Keratinocyte (primary cell): ENCODE measurements at places on chromosomes 11 and 22. TPM values are rescaled to one million over a fixed set of nuclear protein-coding genes. Genes with fewer than 3 reads are reported as not detected.

- no peaks in the 10 kb centered on the region for H3K27me3 ChIP-seq
- H3K36me3 ChIP-seq, result no peaks in the 10 kb centered on the region
- no peaks in the 10 kb centered on the region for H3K4me1 ChIP-seq
- no peak overlapping the region for H3K4me3 ChIP-seq
- DNase-seq, result no peak
These were observed 1074.3 kb upstream of the TENM4 start for GRCh38 chr11:80515097-80515496.

DNA sequence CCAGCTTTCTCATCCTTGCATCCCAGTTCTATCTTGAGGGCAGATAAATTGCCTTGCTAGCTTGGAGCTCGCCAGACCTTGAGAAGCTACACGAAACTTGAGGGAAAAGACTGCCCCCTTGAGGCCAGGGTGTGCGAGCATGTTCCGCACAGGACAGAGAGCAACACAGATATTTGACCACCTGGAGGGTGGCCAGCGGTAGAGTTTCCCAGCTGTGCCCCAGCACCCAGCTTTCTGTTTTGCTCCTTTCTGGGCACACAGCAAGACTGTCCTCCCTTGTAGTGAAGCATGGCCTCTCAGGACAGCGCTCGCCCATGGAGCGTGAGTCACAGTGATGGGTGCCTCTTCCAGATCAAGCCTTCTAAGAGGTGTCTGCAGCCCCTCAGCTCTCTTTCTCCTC is 23.5 kb downstream of the SPATA19 start:
- no peak overlapping the region for H3K27ac ChIP-seq
- no peaks in the 10 kb centered on the region for H3K27me3 ChIP-seq
- no peak overlapping the region for H3K4me3 ChIP-seq
- no peaks in the 10 kb centered on the region for H3K36me3 ChIP-seq
- no peaks in the 10 kb centered on the region for H3K4me1 ChIP-seq
- DNase-seq, result no peak

GRCh38 chr11:104333977-104334376 is 170.0 kb upstream of the PDGFD start:
- H3K27ac ChIP-seq, result no peak overlapping the region
- H3K36me3 ChIP-seq, result no peaks in the 10 kb centered on the region
- DNase-seq, result no peak
- peaks cover 8% of the 10 kb centered on the region for H3K4me1 ChIP-seq

DNA sequence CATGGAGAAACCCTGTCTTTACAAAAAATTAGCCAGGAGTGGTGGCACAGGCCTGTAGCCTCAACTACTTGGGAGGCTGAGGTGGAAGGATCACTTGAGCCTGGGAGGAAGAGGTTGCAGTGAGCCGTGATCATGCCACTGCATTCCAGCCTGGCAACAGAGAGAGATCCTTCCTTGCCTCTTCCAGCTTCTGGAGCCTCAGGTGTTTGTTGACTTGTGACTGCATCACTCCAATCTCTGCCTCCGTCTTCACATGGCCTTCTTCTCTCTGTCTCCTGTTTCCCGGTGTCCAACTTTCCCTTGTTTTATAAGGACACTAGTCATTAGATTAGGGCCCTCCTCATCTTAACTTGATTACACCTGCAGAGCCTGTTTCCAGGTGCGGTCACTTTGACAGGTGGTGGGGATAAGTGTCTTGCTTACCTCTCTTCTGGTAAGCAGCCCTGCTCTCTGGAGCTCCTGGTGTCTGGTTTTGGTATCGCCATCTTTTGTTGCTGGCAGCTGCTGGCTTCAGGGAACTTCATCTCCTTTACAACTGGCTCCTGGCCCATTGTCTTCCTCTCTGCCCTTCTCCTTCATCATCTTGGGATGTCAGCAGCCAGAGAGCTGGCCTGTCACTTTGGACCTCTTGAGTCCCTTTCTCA is 8.2 kb upstream of the USP2 start:
- no peaks in the 10 kb centered on the region for H3K27me3 ChIP-seq
- H3K27ac ChIP-seq, result no peak overlapping the region
- DNase-seq, result no peak
- H3K36me3 ChIP-seq, result no peaks in the 10 kb centered on the region
- no peaks in the 10 kb centered on the region for H3K4me1 ChIP-seq

GRCh38 chr11:112558691-112559090 is 298.0 kb upstream of the PLET1 start:
- no peak overlapping the region for H3K4me3 ChIP-seq
- H3K36me3 ChIP-seq, result no peaks in the 10 kb centered on the region
- no peaks in the 10 kb centered on the region for H3K27me3 ChIP-seq

SMTNL1 gene
- polyA plus RNA-seq, result not detected in 3 replicates

GRCh38 chr22:17772249-17772957 is 1.9 kb downstream of the BID start:
- no peaks in the 10 kb centered on the region for H3K36me3 ChIP-seq
- H3K27ac ChIP-seq, result no peak overlapping the region
- no peak overlapping the region for H3K4me3 ChIP-seq

DNA sequence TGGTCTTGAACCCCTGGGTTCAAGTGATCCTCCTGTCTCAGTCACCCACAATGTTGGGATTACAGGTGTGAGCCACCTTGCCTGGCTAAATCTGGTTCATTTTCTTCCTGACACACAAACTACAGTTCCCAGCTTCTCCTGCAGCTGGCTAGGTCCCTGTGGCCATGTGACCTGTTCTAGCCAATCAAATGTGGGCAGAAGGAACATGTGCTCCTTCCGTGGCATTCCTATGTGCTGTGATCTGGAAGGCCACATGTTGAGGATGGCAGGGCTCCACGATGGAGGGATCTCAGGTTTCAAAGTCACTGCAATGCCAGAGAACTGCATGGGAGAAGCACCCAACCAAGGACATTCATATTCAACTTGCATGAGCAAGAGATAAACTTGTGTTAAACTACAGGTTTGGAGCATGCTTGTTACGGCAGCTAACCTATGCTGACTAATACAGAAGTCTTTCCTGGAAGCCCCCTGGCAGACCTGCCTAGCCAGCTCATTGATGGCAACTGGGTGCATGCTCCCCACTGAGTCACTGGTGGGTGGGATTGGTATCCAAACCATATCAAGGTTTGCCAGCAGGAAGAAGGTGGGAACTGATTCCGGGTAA is 86.0 kb downstream of the RPS6KA4 start:
- no peak for DNase-seq
- peaks cover 2% of the 10 kb centered on the region for H3K27me3 ChIP-seq
- no peaks in the 10 kb centered on the region for H3K36me3 ChIP-seq
- H3K4me3 ChIP-seq, result no peak overlapping the region

GRCh38 chr11:35354644-35355043 is 64.7 kb downstream of the SLC1A2 start:
- no peak for DNase-seq
- H3K36me3 ChIP-seq, result no peaks in the 10 kb centered on the region
- no peak overlapping the region for H3K27ac ChIP-seq
- peaks cover 15% of the 10 kb centered on the region for H3K4me1 ChIP-seq
- H3K27me3 ChIP-seq, result no peaks in the 10 kb centered on the region

DNA sequence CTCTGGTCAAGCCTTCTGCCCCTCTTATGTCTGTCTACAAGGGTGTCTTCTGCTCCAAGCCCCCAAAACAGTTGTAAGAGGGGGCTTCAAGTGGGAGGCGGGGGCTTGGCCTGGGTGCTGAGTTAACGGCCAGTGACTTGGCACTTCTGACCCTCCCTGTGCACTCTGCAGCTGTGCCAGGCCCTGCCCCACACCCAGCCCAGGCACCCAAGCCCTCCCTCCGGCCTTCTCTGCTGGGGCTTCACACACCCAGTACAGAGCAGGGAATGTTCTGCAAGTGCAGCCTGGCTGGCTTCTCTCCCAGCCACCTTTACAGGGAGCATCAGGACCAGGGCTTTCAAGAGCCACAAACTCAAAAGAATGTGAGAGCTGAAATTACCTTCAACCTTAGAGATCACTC is 3.8 kb downstream of the TMEM121B start:
- no peaks in the 10 kb centered on the region for H3K4me1 ChIP-seq
- H3K36me3 ChIP-seq, result no peaks in the 10 kb centered on the region
- DNase-seq, result no peak
- no peak overlapping the region for H3K4me3 ChIP-seq
- peaks cover 44% of the 10 kb centered on the region for H3K27me3 ChIP-seq

- no peaks in the 10 kb centered on the region for H3K4me1 ChIP-seq
- no peak overlapping the region for H3K4me3 ChIP-seq
- H3K27me3 ChIP-seq, result no peaks in the 10 kb centered on the region
- no peak for DNase-seq
- no peaks in the 10 kb centered on the region for H3K36me3 ChIP-seq
- H3K27ac ChIP-seq, result no peak overlapping the region
These were observed 42.6 kb downstream of the MRPL48 start for GRCh38 chr11:73830261-73830660.

- H3K27me3 ChIP-seq, result peaks cover 18% of the 10 kb centered on the region
- no peaks in the 10 kb centered on the region for H3K36me3 ChIP-seq
- no peak overlapping the region for H3K27ac ChIP-seq
- H3K4me1 ChIP-seq, result peaks cover 8% of the 10 kb centered on the region
- DNase-seq, result no peak
These were observed 241.1 kb downstream of the GRIK4 start for GRCh38 chr11:120752668-120753067.

DNA sequence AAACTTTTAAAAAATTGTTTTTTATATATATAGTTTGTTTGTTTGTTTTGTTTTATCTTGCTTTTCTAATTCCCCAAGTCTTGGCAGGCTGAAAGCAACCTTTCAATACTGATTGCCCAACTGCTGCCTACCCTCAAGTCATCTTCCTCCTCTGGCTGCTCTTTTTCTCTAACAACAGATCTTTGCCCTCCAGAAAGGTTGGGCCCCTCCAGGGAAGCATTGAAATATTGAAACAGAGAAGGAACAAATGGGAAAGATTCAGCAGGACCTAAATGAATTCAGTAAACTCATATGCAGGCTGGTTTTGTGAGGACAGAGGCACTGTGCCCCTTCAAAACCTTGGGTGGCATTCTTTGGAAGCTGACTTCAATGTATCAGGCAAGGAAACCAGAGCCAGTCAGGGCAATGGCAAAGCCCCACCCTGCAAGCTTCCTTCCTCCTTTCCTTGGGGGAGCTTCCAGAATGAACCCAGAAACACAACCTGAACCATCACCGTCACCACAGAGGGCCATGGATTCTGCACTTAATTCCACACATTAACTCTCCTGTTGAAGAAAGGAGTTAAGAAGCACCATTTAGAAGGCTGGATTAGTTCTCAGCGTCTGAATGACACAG is 815 bp upstream of the MS4A6A start:
- H3K27me3 ChIP-seq, result no peaks in the 10 kb centered on the region
- no peak overlapping the region for H3K4me3 ChIP-seq
- no peak overlapping the region for H3K27ac ChIP-seq
- no peaks in the 10 kb centered on the region for H3K4me1 ChIP-seq
- no peak for DNase-seq

DNA sequence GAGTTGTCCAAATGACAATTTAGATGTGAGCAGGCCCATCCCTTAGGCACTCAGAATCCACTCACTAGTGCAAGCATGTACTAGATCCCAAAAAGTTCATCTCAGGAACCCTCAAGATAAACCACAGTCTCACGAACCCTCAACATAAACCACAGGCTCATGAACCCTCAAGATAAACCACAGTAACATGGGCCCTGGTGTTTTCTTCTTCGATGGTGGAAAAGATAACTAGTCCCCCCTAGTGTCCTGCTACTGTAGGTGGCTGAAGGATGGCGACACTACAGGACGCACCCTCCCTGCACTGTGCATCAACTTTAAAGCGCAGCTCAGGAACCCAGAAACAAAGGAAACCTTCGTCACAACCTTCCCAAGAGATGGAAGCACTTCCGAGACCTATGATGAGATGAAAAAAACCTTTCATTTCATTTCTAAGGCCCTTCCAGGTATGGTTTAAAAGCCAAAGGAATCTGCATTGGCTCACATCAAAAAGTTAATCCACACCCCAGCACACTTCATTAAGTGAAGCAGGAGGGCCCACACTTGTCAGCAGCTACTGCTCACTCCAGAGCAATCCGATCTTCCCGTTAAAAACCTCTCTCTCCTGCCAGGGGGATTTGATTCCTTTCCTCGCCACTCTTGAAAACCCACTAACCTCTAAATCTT is 2.4 kb downstream of the LARGE1 start:
- H3K36me3 ChIP-seq, result no peaks in the 10 kb centered on the region
- H3K4me3 ChIP-seq, result no peak overlapping the region
- no peak overlapping the region for H3K27ac ChIP-seq
- DNase-seq, result no peak
- H3K4me1 ChIP-seq, result peaks cover 13% of the 10 kb centered on the region

CSNK1E gene
- 168 to 229 TPM (median 198 TPM) in 3 replicates for polyA plus RNA-seq

DNA sequence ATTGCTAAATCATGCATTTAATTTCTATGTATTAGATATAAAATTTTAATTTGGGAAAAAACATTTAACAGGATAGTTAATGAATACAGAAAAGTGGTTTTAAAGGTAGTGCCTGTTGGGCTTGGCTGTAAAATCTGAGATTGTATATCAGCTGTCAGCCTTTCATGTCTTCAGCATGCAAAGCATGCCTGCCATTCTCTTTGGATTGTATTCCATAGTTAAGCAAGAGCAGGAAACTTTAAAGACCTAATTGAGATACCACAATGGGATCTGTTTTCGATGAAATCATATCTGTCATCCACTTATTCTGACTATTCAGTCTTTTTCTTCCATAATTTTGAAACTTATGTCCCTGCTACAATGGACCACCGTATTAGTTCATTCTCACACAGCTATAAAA is 451.0 kb upstream of the DDI1 start:
- no peaks in the 10 kb centered on the region for H3K27me3 ChIP-seq
- H3K27ac ChIP-seq, result no peak overlapping the region
- no peaks in the 10 kb centered on the region for H3K4me1 ChIP-seq
- no peak for DNase-seq
- no peak overlapping the region for H3K4me3 ChIP-seq

DNA sequence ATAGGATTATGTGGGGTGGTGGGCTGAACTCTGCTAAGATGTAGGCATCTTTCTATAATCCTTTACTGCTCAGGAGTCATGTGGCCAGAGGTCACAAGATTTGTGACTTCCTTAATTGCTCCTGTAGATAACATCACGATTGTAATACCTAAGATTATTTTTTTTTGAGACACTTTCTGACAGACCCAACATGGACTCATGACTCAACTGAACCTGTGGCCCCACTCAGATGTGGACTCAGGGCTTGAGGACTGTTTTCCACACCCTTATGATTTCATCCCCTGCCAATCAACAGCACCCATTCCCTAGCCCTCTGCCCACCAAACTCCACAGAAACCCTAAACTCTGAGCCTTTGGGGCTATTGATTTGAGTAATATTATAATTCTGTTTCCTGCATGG is 35.6 kb upstream of the MMP7 start:
- no peaks in the 10 kb centered on the region for H3K36me3 ChIP-seq
- no peak for DNase-seq
- H3K4me1 ChIP-seq, result peaks cover 8% of the 10 kb centered on the region
- H3K4me3 ChIP-seq, result no peak overlapping the region

LRFN4 gene
- polyA plus RNA-seq, result 0.77 to 1.5 TPM (median 1.1 TPM) in 3 replicates

GRCh38 chr11:73734993-73735392 is 25.9 kb downstream of the RAB6A start:
- DNase-seq, result no peak
- peaks cover under 1% of the 10 kb centered on the region for H3K36me3 ChIP-seq
- H3K27ac ChIP-seq, result no peak overlapping the region
